Globus pallidus (tissue), 1 donor: ENCODE measurements at places on chromosomes 11 and 22.

DNA sequence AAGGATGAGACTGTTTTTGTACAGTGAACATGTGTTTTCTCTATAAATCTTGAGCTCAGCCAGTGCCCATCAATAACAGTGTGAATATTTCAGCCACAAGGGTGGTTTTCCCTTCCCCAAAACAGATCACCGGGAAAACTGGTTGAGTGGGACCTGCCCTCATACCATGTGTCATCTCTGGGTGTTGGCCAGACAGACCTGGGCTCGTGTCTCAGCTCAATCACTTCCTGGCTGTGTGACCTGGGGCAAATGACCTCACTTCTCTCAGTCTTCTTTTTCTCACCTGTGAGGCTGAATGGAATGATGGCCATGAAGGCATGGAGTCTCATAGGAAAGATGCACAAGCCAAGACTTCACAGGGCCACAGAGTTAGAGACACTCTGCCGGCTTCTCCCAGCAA is 74.7 kb downstream of the COMMD9 start:
- DNase-seq = no peak

DNA sequence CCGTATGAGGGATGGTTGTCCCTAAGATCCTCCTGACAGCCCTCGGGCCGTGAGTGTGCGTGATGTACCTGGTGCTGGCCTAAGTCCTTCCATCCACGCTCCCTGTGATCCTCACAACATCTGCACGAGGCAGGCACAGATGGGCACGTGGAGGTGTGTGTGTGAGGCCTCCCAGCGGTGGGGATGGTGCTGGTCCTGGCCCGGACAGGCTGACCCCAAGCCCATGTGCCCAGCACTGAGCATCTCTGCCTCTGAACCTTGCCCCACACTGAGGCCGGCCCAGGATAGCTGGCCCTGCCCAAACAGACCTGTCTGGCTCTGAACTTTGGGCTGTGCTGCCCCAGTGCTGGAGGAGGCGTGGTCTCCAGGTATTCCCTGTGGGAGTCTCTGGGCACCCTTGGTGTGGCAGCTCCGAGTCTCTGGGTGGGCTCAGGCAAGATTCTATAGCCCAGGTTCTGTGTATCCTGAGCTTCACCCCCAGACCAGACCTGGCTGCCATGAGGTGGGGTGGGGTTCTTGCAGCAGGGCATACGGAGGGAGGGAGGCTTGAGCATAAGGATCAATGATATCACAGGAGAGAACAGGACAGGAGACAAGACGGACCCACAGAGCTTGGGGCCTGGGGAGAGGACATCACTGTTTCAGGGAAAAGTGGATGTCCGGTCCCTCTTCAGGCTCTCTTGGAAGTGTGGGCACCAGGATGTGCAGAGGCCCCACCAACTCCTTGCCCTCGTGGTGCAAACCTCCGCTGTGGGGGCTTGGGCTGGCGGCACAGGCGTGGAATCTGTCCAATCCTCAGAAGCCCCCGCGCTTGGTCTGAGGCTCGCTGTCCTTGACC is 881.8 kb downstream of the BRD1 start:
- no peak for DNase-seq

GRCh38 chr11:109838026-109838425 is 255.2 kb upstream of the ZC3H12C start:
- no peak for DNase-seq

DNA sequence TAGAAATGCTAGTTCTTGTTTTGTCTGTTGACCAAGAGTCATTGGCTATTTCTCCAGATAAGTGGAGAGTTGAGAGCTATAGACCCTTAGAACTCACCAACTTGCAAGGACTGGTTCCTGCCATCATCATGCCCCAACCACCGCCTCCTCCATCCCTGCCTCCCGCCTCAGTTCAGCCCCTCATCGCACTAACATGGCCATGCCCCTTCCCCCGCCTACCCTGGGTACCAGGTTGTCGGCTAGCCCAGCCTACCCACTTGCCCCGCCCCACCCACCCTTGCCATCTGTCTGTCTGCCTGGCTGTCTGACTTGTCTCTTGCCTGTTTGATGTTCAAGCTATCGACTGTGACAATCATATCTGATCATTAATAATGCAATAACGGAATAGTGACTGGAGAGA is 154.1 kb downstream of the TRIM29 start:
- no peak for DNase-seq

DNA sequence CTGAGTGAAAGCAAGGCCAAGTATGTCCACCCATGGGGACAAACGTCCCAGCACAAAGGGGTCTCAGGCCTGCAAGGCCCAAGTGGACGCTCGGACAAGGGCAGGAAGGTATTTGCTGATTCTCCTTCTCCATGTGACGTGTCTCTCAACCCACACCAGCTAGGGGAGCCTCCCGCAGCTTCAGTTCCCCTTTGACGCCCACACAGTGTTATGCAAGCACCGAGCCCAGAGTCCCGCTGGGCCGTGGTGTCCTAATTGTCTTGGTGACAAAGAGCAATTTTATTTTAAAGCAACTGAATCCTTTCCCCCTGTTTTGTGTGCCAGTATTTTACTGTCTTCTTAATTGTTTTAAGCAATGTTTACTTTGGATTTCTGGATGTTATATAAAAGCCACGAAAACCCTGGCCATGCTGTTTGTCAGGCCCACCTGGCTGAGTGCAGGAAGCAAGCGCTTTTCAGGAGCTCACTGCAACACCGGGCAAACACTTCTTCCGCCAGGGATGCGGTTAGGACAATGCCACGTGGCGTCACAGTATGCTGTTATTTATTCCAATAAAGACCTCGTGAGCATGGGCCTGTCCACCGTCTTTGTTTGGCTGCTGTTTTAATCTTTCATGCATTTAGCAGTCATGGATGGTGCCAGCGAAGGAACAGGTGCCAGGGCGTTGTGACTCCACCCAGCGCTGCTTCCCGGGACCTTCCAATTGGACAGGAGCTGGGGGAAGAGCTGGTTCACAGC is 8.2 kb upstream of the PARVG start:
- peak; percentile 58 for DNase-seq

DNA sequence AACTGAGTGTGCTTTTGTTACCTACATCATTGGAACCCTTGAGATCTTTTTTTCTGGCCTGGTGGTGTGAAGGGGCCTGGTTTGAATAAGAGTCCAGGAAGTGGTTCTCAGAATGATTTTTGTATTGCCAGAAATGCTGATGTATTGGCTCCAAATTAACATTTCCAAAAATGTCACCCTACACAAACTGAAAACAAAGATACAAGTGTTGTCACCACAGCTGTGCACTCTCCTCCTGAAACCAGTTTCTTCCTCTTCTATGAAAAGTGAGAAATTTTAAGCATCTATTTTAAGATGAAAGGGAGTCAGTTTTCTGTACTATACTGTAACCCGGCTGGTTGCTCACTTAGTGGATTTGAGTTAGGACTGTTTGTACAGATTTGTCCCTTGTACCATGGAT is 218.8 kb downstream of the PGR start:
- no peak for DNase-seq
